Hematopoietic multipotent progenitor cell treated with erythropoietin and hydrocortisone succinate and interleukin-3 and kit ligand, for 8 days (in vitro differentiated cells): ENCODE measurements at places on chromosomes 3 and 15.

DNA sequence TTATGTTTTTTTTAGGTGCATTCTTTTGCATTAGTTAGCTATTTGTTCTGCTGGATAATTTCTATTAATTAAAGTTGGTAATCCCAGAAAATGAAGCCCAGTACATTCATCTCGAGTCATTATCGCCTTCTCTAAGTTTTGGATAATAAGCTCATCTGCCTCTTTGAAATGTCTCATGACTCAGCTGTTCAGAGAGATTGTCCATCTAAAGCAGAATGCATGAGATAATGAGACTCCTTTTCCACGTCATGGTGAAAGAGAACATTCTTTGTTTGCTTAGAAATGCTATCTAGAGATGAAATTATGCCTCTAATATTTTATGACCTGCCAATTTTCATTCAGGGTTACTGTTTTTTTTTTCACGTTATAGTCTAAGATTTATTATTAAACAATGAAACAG is 374.7 kb upstream of the GOLIM4 start:
- DNase-seq = peak; percentile 45

DNA sequence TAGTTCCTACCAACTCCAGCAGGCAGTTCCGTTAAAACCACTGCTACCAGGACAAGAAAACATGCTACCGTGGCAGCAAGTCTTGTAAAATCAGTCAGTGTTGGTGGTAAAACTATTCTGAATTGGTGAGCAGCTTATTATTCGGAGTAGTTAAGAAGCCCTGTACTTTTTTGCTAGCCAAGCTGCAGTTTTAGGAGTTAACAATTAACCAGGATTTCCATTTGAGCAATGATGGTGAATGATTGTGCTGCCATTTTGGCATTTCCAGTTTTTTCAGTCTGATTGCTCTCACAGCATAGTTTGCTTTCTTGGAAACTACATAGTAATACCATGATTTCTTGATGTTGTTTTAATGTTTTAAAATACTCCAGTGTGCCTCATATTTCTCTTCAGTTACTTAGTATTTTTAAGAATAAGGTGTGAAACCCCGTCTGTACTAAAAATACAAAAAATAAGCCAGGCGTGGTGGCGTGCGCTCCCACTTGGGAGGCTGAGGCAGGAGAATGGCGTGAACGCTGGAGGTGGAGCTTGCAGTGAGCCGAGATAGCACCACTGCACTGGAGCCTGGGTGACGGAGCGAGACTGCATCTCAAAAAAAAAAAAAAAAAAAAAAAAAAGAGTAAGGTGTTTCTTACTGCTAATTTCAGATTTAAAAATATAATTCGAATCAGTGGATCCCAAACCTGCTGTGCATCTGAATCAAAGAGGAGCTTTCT is 43.8 kb upstream of the SCAANT1 start:
- DNase-seq = no peak

GRCh38 chr15:22968366-22968765 is 11.8 kb downstream of the CYFIP1 start:
- no peak for DNase-seq

- peak; percentile 19 for DNase-seq
These were observed 307.0 kb downstream of the ARPP21 start for GRCh38 chr3:35946121-35946853.

DNA sequence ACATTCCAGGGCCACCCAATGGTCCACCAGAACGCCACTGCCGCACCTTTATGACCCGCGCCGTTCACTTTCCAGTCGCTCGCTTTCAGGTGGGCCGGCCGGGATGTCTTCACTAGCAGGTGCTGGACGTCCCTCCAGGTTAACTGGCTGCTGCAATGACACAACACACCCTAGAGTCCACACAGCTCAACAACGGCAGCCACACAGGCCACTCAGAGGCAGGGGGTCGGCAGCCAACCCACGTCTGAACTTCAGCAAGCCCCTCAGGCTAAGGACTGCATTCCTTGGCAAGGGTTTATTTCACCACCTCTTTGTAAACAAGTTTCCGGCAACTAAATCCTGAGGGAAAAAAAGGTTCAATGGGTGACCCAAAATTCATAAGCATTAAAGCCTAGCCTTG is 89.2 kb upstream of the SNRPA1 start:
- DNase-seq = no peak
